Stimulated activated CD8-positive, alpha-beta memory T cell treated with anti-CD3 and anti-CD28 coated beads, Interleukin-7, amount 100 ng/mL, for 1 hour (primary cell): ENCODE measurements at places on chromosomes 4 and X.

DNA sequence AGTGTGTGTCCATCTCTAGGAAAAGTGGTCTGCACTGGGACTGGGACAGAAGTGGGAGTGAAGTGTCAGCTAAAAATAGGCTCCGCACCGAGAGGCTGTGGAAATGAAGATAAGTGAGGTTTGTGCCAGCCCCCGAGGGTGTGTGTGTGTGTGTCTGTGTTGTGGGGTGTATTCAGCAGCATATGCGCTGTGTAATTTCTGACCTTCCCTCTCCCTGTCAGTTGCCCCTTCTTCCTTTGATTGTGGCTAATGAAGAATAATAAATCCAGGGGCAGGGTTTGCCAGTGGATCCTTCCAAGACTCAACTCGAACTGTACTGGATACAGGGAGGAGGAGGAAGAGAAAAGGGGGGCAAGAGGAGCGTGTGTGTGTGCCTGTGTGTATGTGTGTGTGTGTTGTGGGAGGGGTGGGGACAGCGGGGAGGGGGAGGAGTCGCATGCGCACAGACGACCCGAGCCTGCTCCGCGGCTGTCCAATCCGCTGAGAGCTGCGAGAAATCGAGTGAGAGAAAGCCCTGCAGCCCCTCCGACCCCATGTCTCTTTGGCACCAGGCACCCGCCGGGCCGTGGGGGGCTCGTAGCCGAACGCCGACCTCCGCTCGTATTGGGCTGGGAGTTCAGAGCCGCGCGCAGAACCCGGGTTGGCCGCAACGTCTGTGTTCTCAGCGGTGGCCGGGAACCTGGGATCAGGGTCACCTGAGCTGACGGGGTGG lies 916 bp upstream of the POU4F2 start:
- no peak for DNase-seq

- DNase-seq, result no peak
These were observed 67.4 kb downstream of the METTL14 start for GRCh38 chr4:118752551-118752950.

- no peak for DNase-seq
These were observed 288.4 kb downstream of the BCOR start for GRCh38 chrX:39809331-39809730.

DNA sequence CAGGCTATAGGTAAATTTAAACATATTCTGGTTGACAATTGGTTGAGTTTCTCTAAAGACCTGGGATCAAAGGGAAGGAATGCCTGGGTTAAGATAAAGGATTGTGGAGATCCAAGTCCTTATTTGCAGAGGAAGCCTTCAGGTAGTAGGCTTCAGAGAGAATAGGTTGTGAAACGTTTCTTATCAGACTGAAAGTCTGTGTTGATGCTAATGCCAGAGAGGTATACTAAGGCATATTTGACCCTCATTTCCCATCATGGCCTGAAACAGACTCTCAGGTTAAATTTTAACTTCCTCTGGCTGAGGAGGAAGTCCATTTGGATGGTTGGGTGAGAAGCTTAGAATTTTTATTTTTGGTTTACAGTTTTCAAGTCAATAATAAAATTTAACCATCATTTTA lies 48.1 kb downstream of the UGT2A2 start:
- no peak for DNase-seq

- no peak for DNase-seq
These were observed 33.7 kb downstream of the TMEM150C start for GRCh38 chr4:82528074-82528473.

DNA sequence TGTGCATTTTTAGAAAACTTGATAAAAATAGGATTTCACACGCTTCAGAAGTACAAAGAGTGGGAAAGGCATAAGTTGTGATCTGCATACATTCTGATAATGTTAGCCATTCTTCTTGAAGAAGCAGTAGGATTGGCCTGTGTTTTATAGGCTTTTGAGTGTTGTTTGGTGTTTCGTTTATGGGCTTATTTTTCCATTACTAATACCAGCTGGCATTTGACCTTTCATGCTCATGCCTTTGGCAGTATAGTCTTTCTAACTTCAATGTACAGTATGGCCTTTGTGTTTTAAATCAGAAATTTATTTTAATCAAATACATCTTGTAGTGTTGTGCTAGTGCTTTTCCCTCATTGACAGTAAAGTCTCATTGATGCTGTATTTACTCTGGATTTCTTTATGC lies 51.5 kb upstream of the SLC4A4 start:
- DNase-seq, result no peak

DNA sequence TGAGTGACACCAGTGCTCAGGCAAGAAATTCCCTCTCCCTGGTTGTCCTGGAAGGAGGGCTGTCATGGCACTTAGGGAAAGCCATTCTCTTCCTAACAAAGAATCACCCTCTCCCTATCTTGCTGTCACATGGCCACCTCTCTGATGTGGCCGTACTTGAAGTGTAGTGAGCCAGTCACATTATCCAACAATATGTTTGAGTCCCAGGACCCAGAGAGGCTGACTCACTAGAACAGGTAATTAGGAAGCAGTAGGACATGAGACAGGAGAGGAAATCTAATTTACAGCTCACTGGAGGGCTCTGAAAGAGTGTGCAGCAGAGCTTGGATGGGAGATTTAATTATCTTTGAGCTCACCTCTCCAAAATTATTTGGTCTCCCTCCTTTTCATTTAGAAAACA lies 299.1 kb downstream of the ARHGAP24 start:
- no peak for DNase-seq

- DNase-seq, result no peak
These were observed 27.5 kb downstream of the LNX1 start for GRCh38 chr4:53563824-53564223.

DNA sequence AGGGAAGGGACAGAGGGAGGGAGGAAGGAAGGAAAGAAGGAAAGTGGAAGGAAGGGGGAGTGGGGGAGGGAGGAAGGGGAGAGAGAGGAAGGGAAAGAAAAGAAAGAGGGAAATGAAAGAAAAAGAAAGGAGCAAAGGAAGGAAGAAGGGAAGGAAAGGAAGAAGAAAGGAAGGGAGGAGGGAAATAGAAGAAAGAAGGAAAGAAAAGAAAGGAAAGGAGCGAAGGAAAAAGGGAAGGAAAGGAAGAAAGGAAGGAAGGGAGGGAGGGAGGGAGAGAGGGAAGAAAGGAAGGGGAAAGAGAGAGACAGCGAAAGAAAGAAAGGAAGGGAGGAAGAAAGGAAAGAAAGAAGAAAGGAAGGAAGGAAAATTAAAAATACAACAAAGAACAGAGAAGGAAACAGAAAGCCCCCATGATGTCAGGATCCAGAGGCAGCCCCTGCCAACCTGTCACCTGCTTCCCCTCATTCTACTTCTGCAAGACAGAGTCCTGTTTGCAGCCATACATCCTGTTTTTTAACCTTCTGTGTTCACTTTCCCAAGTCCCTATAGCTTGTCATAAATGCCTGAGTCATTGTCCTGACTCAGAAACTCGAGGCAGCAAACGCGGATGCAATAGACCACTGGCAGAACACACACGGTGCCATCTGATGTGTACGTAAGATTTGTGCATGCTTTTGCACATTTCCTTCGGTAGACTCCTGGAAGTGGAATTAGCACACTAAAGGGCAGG lies 77.0 kb upstream of the C4orf50 start:
- DNase-seq, result no peak

DNA sequence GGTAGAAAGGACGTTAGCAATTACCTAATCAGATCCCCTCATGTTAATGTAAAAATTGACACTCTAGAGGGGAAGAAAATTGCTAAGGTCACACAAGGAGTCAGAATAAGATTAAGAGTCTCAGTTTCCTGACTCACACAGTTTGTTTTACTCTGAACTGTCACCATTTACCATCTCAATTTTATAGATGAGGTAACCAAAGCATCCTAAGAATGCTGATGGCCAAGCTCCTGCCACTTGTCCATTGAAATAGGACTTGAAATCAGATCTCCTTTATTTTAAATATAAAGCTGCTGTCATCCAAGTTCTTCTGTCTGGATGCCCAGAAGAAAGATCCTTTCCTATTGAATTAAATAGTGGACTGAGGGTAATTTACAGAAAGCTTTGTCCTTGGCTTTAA lies 114.8 kb upstream of the VAMP7 start:
- no peak for DNase-seq

GRCh38 chr4:153112041-153112441 lies 92.2 kb upstream of the TRIM2 start:
- DNase-seq, result no peak

DNA sequence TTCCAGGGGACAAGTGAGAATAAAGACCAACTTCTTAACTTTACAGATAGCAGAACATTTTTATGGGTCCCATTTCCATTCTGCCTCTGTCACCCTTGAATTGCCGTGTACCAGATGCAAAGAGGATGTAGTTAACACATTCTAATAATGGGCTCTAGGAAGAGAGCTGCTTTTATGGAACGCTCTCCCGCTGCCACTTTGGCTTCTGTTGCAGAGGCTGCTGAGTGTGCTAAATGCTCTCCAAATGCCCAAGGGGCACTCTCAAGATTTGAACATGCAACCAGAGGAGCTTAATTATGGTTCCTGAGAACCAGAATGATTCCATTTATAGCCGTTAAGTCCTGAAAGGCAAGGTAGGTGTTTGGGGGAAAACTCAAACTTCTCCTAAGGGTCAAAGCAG lies 28.1 kb upstream of the GPC3 start:
- DNase-seq, result no peak

GRCh38 chr4:41975341-41975740 lies 6.2 kb upstream of the DCAF4L1 start:
- no peak for DNase-seq

GRCh38 chrX:65744965-65745364 lies 77.5 kb downstream of the MSN start:
- DNase-seq, result no peak

- DNase-seq, result no peak
These were observed 75.4 kb downstream of the ZAR1 start for GRCh38 chr4:48565362-48566033.

DNA sequence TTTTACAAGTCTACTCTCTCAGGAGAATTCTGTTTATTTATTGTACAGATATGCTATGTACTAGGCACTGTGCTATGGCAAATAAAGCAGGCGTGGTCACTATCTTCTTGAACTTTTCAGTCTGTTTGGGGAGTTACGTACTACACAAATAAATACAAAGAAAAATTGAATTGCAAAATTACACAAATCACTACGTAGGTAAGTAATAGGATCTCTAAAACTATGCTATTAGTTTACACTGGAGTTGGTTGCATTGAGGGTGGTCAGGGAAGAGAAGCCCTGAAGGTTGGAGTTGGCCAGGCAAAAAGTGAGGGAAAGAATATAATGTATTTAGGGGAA lies 75.7 kb downstream of the GAB1 start:
- DNase-seq, result no peak

DNA sequence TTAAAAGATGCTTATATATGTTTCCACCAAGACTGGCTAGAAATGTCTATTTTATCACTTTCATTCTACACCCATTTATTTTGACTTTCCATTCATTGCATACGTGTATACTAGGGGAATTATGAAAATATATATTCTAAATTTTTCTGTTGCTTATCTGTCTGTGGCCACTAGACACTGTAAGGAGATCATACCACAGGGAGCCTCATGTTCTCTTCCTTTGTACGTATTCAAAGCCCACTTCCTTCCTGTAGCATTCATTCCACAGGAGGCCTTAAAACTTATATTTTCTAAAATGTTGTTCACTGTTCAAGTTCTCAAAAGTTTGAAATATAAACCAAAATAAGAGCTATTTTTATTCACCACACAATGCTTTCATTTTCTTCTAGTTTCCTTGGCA lies 1848.9 kb upstream of the TENM3 start:
- no peak for DNase-seq

- DNase-seq, result no peak
These were observed 132.5 kb downstream of the AFF1 start for GRCh38 chr4:87067124-87067885.

- DNase-seq, result no peak
These were observed 32.8 kb upstream of the EIF4E start for GRCh38 chr4:98961770-98962169.

GRCh38 chr4:10045481-10045880 lies 24.2 kb upstream of the SLC2A9 start:
- DNase-seq, result no peak

DNA sequence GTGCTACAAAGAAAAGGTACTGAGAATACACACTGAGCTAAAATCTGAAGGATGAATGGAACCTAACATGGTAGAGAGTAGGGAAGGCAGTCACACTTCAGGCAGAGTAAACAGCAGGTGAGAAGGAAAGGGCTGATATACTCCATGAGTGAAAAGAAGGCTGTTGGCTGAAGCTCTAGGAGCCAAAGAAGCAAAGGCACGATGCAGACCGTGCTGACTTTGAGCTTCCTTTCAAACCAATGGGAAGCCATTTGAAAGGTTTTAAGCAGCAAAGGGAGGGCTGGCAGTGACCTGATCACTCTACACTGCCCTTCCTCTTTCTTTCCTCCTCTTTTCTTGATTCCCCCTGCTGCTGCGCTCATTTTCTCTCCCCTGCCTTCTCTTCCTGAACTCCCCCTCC lies 66.4 kb downstream of the TMEM154 start:
- DNase-seq, result no peak

GRCh38 chr4:143417679-143418403 lies 81.2 kb downstream of the GAB1 start:
- no peak for DNase-seq

DNA sequence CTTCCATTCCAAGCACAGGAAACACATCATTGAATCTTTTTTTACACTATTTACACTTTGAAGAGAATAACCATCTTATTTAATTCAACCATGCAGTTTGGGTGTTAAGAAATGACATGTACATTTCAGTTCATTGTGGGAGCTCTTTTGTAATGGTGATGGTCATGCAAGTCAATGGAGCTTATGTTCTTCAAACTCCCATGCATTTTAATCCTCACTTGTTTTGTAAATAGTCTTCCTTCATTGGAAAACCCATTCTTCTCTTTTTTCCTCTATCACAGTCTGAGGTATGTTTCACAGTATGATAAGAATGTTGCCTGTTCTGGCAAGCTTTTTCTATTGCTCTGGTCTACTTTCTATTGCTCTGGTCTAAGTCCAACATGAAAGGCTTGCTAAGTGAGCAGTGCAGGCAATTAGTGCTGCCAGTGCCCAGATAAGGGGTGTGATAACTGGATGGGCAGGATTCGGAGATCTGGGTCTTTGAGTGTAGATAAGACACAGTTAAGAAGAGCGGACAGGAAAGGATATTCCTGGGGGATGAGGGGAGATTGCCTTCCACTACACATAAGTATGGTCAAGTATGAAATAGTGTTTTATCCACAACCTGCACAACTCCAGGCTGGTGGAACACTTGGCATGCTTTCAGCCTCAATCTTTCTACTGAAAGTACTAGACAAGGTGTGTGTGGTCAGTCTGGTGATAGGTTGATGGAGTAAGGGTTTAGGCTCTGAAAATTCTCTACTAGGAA lies 17.1 kb downstream of the AFP start:
- no peak for DNase-seq

DNA sequence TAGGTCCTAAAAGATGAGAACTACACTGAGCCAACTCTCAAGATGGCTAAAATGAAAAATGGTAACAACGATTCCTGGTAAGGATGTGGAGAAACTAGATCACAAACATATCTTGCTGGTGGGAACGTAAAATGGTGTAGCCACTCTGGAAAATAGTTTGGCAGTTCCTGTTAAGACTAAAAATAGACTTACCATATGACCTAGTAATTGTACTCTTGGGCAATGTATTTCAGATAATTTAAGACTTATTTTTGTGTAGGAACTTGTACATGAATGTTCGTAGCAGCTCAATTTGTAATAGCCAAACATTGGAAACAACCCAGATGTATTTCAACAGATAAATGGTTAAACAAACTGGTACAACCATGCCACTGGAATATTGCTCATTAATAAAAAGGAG lies 106.2 kb downstream of the HDAC8 start:
- DNase-seq, result no peak

- DNase-seq, result no peak
These were observed 221.9 kb upstream of the MBNL3 start for GRCh38 chrX:132710656-132711155.
